CD8-positive, alpha-beta T cell (primary cell): ENCODE measurements at places on chromosomes 5 and 9.
A peak's percentile ranks its signal among the peaks of the same experiment; 100 is the strongest.

DNA sequence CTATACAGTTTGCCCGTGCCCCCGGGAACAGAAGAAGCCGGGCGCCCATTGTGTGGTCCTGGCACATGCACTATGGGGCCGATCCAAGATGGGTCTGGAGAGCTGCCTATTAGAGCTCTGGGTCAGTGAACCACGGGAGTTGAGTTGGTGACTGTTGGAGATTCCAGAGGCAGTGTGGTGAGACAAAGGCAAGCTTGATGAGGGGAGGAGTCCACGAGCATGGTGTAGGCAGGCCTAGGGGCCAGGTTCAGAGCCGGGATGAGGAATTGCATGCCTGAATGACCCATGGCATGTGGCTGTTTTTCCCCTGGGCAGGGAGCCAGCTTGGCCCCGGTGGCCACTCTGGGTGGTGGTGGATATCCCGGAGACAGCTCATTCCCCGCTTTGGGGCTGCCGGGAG, 84.4 kb upstream of the STC2 start:
- no peak for DNase-seq

GRCh38 chr9:115353681-115354080, 235.7 kb upstream of the TNC start:
- no peak for DNase-seq

DNA sequence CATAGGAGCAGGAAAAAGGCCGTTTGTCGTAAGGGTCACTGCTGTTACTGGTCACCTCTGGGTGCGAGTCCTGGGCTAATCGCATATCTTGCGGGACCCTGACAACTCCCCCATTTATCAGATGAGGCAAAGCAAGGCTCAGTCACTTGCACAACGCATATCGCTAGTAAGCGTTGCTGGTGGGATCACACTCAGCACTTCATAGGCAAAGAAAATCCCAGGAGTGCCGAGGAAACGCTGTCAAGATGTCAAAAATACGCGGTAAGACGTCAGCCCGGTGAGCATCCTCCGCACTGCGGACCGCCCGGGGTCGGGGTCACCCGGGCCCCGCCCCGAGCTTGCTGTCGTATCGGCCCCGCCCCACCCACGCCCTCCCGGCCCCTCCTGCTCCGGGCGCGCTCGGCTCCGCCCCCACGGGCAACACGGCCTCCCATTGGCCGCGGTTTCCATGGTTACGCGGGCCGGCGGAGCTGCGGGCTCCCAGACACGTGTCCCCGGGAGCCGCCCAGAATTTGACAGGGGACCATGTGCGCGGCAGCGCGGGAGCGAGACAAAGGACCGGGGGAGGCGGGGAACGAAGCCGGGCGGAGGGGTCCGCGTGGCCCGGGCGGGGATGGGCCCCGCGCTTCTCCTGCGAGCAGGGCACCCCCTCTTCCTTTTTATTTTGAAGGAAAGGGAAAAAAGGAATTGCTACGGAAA, 80.2 kb upstream of the IER5L start:
- peak; percentile 82 for DNase-seq

GRCh38 chr5:168047043-168047668, 244.3 kb upstream of the WWC1 start:
- no peak for DNase-seq

DNA sequence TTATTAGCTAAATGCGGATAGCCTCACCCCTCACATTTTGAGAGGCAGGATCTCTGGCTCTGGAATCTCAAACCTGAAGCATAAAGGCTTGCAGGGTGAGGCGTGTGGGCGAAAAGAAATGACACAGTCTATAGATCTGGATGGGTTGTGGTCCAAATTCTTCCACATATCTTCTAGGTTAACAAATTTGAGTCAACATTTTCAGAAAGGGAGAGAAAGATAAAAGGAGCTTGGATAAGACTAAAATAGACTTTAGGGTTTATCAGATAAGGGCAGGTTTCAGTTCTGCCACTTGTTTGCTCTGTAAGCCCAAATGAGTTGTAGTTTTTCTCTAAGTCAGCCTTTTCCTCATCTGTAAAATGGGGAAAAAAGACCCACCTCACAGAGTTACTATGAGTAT, 220.9 kb downstream of the TRIM32 start:
- no peak for DNase-seq

DNA sequence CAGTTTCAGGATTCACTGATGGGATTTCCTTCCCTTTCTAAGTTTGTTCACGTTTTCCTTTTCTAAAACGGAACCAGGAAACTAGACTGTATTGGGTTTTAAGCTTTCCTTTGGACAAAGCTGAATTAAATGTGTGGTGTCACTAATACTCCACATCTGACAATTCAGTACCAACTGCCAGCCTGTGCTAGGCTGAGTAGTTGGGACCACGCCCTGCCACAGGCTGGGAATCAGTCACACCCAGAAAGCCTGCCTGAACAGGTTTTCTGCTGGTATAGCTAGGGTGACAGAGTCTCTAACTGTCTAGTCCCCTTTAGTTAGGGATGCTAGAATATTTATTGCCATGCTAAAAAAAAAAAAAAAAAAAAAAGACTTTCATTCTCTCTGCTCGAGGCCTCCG, 15.6 kb downstream of the SPACA9 start:
- DNase-seq: no peak

DNA sequence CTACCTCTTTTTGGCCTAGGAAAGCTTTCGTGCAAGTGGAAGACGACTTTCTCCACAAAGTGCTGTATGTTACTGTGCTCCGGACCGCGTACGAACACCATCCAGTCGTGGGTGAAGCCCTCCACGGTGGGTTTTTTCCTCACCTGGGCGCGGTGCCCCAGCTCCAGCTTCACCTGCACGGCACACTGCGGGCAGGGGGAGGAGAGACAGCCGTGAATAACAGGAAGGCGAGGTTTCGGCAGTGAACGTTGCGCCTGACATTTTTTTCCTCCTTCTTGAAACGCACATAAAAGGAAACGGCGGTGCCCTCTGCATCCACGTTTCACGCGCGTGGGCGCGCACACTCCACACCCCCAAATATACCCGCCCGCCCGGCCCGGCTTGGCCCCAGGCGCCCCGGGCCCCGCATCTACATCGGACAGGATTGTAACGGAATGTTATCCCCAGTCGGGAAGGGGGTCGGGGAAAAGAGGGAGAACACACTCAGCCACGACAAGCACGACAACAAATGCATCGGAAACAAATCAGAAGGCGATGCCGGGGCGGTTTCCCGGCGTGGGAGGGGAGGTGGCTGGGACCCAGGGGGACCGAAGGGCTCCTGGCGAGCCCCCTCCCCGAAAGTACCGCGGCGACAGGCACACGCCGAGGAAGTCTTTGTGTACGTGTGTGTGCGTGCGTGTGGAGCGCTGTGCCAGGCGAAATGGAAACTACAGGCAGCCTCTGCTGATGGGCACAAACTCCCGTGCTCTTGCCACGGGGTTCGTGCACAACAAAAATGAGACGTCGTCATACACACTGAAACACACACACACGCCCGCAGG, 1.4 kb downstream of the MLLT3 start:
- DNase-seq: peak; percentile 79

DNA sequence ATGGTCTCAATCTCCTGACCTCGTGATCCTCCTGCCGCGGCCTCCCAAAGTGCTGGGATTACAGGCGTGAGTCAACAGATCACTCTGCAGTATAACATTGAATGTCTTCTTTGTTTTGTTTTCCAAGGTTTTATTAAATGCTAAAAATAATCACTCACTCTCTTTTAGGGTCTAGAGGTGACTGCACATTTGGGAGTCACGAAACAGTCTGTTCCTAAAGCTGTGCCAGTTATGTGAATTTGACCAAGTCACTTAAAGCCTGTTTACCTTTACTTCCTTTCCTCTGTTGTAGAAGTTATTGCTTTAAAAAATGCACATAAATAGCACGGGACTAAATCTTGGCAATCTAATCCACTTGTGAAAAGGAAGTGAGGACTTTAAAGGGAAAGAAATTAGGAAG, 304.9 kb upstream of the PTGER4 start:
- DNase-seq: no peak

DNA sequence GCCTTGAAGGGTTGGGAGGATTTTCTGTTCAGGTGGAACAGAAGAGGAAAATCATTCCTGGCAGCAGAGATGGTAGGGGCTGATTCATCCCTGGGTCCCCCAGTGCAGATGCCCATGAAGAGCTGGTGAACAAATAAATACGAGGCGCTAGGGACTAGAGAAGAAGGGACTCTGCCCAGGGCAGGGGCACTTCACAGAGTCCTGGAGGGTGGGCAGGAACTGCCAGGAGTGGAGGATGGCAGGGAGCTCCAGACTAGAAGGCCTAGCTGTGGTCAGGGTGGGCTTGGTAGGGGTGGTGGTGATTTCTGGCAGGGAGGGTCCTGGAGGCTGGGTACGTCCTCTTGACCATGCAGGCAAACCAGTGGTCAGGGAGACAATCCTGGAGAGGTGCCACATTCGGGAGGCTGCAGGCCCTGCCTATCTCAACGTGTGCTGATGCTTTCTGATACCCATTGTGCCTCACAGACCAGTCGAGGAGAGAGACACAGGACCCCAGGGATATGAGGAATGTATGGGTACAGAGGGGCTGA, 69.9 kb downstream of the CRB2 start:
- no peak for DNase-seq

- DNase-seq: no peak
Observed at GRCh38 chr5:77621440-77621839, 17.1 kb downstream of the OTP start.

GRCh38 chr5:4740156-4740555, 400.0 kb upstream of the ADAMTS16 start:
- DNase-seq: no peak

- no peak for DNase-seq
Observed at GRCh38 chr5:15704397-15704947, 204.5 kb downstream of the FBXL7 start.

DNA sequence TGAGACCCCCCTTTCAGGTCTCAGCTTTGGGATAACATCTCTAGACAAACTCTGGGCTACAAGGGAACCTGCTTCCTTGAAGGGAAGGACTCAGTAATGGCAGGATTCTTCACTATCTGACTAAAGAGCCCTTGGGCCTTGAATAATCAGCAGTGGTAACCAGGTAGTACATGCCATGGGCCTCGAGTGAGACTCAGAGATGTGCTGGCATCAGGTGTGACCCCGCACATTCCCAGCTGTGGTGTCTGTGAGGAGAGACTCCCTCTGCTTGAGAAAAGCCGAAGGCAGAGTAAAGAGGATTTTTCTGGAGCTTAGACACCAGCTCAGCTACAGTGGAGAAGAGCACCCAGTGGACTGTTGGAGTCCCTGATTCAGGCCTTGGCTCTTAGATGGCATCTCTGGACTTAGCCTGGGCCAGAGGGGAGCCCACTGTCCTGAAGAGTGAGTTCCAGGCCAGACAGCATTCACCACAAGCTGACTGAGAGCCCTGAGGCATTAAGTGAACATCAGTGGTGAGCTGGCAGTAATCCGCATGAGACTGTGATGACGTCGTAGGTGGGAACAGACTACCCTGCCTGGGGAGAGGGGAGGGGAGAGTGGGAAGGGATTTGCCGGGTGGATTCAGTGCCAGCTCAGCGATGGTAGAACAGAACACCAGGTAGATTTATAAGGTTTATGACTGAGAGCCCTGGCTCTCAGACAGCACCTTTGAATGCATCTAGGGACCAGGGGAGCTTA, 5.3 kb upstream of the ZNF782 start:
- no peak for DNase-seq

DNA sequence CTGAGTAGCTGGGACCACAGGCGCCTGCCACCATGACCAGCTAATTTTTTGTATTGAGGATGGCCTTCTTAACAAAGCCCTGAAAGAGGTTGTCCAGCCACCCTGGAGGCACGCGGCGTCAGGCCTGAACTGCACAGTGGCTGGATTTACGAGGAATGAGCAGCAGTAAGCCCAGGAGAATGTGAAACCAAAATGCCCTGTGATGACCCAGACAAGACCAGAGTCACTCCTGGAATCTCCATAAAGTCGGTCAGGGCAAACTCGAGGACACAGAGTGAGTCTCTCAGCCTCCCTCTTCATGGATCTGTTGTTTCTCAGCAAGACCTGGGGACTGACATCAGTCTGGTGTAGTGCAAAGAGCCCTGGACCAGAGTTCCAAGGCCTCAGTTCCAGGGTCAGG, 53.2 kb upstream of the C5orf58 start:
- DNase-seq: no peak

- DNase-seq: no peak
Observed at GRCh38 chr5:52582313-52582712, 205.4 kb upstream of the ITGA1 start.

DNA sequence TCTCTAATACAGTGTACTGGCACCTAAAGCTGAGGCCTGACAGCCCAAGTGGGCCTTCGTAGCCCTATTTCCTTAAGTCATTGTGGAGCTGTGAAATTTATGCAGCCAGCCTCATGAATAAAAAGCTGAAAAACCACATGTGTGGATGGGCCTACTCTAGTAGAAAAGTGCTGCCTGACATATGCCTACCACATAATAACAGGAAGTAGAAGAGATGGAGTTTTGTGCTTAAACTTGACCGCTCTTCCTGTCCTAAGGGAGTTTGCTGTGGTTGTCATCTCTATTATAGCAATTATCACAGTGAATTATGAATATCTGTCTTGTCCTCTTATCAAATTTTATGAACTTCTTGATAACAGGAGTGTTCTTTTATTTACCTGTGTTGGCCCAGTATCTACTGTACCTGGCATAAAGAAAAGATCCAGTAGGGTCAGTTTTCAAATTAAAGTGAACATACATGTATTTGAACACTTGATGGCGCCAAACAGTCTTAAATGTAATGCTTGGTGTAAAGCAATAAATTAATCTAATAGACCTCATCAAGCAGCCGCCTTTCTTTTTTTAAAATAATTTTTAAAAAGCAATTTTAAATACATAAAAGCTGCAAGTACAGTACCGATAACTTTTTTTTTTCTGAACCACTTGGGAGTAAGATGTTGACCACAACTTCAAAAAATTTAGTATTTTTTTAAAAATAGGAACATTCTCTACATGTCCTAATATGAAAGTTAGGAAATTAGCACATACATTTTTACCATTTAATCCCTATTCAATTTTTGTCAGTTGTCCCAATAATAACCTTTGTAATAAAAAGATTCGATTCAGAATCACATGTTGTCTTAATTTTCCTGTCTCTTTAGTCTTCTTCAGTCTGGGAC, 51.0 kb downstream of the FKTN start:
- no peak for DNase-seq

DNA sequence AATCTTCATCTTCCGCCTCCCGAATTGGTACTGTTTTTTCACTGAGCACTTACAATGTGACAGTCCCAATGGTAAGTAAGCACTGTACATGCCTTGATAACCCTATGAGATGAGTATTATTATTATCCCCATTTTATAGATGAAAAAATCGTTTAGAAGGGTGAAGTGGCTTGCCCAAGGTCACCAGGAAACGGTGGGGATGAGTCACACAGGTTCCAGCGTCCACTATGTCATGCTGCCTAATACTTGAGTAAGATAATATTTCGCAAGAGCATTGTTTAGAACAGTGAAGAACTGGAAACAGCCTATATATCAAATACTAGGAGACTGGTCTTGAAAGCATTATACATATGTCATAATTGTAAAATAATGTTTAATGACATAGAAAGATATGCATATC, 12.9 kb downstream of the HAND1 start:
- no peak for DNase-seq

GRCh38 chr9:74025402-74025925, 471.7 kb upstream of the RORB start:
- DNase-seq: no peak

DNA sequence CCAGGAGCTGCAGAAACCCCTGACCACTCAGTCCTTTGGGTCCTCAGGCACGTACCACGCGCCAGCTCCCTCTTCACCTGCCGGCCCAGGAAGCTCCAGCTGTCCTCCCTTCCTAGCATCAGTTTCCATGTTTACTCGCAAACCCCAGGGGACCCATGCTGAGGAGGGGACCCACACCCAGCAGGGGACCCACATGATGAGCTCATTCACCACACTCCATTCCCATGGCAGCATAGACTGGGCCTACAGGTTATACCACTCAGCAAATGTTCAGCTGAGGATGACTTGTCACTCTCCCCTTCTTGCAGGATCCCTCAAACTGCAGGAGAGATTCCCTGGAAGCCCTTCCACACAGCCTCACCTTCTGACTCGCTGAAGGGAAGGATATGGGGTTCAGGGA, 73.5 kb upstream of the GALNT10 start:
- no peak for DNase-seq
